ENCODE measurements at places on chromosomes 12 and 14.

- no peak for DNase-seq
These were observed 199.6 kb downstream of the CHST11 start for GRCh38 chr12:104656383-104656782.

GRCh38 chr14:76424359-76424758 lies 48.4 kb downstream of the ESRRB start:
- no peak for DNase-seq

DNA sequence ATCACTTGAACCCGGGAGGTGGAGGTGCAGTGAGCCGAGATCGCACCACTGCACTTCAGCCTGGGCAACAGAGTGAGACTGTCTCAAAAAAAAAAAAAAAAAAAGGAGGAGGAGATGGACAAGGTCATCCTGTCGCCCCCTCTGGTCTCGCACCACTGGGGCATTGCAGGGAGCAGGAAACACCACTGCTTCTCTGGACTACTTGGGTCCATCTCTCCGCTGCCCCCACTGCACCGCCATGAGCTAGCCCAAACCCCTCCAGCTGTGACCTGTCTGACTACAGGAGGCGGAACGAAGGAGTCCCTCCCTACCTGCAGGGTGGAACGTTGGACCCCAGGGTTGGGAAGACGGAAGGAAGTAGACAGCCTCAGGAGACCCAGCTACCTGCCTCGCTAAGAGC lies 18.2 kb upstream of the FAM222A start:
- no peak for DNase-seq

DNA sequence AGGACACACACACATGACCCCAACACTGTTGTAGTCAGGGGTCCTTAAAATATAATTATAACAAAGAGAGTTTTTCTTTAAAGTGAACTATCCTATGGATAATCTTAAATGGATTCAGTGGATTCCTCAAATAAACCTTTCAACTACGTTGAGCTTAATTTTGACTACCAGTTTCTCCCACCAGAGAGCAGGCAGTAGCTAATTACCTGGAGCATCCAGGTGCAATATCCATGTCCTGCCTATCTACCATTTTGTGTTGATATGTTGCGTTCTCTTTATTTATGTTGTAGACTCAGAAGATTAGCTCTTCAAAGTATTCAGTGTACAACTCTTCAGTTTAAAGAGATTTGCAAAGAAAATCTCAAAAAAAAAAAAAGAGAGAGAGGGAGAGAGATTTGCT lies 127.2 kb upstream of the GZMB start:
- no peak for DNase-seq

- DNase-seq = no peak
These were observed 61.2 kb downstream of the NOC4L start for GRCh38 chr12:132205271-132206045.

- no peak for DNase-seq
These were observed 124.9 kb downstream of the ATP23 start for GRCh38 chr12:58066296-58066695.

- DNase-seq = no peak
These were observed 168.1 kb upstream of the PARP11 start for GRCh38 chr12:4041187-4041885.

- DNase-seq = peak; percentile 64
These were observed 756 bp downstream of the TULP3 start for GRCh38 chr12:2891240-2892053.

- no peak for DNase-seq
These were observed 26.8 kb upstream of the NEDD1 start for GRCh38 chr12:96880220-96880619.

- peak; percentile 88 for DNase-seq
These were observed 14.8 kb upstream of the EID3 start for GRCh38 chr12:104288635-104289274.

- DNase-seq = peak; percentile 73
These were observed 155.5 kb downstream of the PRKCH start for GRCh38 chr14:61476754-61477410.

DNA sequence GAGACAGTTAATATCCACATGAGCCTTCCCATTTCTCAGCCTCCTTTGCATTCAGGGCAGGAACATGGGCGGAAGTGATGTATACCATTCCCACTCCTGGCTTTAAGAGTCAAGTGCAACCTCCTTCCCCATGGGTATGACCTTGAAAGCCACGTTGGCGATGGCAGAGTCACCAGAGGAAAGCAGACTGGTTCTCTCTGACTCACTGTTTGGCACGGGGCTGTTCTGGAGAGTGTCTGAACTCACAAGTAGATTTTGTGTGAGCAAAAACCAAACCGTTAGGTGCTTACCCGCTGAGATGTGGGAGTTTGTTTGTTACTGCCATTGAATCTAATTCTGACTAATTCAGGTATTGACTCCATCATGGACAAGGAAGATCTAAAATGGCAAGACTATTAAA lies 36.7 kb upstream of the PZP start:
- peak; percentile 60 for DNase-seq

- no peak for DNase-seq
These were observed 20.0 kb downstream of the RHOJ start for GRCh38 chr14:63224196-63224595.

DNA sequence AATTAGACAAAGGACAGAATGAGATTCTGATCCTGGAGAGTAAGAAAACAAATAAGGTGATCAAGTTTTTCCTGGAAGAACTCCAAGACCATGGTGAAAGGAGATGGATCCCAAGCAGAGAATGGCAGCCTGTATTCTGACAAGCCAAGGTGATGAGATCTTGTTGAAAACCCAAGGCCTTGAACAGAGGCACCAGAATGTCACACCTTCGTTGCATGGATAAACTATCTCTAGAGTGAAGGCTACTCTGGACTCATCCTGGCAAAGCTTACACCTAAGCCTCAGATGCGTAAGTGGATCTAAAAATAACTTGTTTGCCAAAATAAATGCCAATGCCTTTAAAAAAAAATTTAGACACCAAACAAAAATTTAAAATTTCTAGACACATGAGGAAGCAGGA lies 605.9 kb downstream of the ETNK1 start:
- no peak for DNase-seq

DNA sequence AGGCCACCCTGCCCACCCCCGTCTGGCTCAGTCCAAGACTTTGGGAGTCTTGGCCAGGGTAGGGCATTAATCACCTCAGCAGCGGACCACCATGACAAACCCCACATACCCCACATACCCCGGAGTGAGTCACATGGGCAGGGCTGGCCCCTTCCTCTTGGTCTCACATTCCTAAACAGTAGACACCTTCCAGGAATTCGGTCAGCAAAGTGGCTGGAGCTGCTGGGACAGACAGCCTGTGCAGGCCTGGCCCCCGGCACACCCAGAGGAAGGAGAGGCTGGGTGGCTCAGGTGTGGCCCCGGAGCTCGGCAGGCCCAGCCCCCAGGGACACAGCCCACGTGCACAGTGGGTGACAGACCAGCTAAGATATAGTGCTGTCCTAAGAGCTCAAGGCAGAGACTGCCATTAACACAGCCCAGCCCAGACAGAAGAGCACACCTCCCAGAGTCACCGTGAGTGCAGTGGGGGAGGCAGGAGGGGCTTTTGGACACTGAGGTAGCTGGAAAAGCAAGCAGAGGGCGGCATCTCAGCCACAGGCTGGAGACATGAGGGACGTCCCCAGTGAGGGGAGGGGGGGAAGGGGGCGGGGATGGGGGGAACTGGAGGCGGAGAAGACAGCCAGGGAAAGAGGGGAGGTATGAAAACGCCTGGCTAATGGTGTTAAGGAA lies 24.0 kb downstream of the CCDC85C start:
- no peak for DNase-seq

DNA sequence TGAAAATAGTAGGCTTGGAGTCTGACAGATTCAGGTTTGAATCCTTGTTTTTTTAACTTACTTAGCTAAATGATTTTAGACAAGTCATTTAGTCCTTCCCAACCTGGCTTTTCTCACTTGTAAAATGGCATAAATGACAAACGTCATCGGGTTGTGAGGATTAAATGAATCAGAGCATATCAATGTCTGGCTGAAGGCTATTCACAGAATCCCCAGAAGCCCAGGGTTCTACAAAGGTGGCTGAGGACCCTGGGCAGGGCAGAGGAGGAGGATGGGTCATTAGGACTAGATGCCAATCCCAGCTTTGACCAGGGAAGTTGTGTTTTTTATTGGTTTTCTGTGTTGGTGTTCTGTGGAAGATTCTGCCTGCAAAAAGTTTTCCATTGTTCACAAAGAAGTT lies 7.6 kb upstream of the PTPRB start:
- DNase-seq = no peak

DNA sequence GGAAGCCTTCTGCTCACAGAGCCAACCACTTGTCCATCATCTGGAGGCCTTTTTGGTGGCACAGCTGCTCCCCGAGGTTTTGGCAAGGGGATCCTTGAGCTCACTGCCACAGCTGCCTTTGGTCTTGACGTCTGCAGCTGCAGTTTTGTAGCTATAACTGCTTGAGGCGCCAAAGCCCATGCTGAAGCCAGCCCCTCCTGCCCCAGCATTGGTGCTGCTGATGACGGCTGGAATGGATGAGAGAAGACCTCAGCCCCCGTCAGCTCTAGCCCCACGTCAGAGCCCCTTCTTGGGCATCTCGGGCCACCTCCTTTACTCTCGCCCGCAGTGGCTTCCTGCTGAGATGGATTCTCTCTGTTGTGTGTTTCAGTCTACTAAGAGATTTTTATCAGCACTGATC lies 12.3 kb upstream of the KRT74 start:
- DNase-seq = no peak

- DNase-seq = no peak
These were observed 85.9 kb downstream of the PTGER2 start for GRCh38 chr14:52399921-52400595.

DNA sequence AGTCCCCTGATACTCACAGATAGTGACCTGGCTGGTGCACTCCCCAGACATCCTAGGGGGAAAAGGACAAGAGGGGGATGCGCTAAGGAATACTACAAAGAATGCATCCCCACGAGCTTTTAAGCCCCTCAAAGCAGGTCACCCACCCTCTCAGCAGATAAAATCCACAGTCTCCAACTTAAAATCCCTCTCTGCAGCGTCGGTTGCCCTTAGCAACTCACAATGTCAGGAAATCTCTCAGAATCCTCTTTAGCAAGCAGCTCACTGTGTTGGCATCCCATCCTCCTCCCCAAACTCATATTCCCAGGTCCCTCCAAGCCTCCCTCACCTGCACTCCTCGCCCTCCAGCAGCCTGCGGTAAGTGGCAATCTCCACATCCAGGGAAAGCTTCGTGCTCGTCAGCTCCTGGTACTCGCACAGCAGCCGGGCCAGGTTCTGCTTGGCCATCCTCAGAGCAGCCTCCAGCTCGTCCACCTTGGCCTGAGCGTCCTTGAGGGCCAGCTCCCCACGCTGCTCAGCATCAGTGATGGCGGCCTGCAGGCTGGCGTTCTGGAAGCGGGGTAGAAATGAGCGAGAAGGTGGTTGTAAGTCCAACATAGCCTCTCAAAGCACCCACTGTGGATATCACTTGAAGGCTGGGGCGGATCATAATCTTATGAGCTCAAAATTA lies 5.5 kb upstream of the KRT79 start:
- no peak for DNase-seq

DNA sequence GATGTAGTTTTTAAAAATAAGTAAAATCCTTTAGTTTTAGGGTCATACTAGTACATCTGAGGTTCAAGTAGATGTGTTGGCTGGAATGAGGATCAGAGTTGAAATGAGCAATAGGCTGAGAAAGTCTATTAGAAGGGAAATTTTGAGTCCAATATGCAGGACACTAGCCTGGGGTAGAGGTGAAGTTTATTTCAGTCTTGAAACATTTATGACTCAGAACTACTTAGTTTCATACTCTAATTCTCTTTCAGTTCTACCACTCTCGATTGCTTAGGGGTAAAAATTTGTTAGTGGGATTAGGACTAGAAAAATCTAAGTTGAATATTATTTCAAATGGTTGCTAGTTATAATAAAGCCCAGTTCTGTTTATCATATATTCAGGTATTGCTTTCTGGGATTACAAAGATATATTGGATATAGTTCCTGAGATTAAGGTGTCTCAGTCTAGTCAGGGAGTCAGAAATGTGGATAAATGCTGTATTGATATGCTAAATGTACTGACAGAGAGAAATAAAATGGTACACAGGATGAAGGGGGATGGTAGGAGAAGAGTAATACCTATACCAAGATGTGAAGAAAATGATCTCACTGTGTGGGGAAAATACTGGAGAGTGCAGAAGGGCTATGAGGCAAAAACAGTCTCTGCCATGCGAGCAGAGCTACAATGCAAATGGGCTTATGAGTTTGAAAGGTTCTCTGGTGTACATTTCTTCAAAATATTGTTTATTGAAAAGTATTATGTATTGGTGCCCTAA lies 395.8 kb upstream of the FBXO33 start:
- DNase-seq = no peak

DNA sequence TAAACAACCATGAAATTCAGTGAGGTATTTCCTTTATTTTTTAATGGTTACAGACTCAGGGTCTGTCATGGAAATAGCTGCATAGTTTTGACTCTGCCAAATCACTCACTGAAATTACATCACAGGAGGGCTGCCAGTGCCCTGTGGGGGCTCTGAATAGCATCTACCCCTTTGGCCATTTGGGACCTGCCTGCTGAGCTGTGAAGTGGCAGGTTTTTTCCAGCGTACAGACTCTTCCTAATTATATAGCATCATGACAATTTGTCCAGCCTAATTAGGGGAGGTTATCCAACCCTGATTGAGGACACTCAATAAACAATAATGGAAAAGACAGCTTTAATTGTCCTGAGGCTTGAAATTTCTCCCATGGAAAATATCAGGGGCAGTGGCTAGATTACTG lies 1.8 kb upstream of the COCH start:
- DNase-seq = no peak

DNA sequence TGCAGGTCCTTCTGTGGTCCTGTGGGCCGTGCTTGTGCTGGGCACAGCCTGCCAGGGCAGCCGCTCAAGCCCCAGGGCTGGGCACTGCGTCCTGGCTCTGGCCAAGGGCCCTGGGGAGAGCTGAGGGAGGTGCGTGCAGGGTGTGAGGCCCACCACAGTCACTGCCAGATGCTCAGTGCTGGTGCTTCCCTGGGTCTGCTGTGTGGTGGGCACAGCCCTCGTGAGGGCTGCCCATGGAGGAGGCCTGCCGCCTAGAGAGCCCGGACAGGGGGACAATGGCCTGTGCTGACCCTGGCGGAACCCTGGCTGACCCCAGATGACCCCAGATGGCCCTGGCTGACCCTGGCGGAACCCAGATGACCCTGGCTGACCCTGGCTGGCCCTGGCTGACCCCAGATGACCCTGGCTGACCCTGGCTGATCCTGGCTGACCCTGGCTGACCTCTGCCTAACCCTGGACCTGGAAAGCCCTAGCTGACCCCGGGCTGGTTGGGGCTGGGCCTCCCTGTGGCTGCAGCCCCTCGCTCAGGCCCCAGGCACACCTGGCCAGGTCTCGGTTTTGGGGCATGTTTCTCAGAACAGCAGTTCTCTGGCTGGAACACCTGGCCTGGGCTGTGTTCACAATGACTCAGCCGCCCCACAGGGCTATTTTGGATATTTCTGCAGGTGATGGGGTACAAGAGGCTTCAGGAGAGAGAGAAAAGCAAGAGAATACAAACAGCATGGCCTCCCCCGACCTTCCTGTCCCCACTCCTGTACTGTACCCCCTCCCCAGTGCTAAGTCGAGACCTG lies 55.4 kb downstream of the TMEM121 start:
- DNase-seq = no peak

GRCh38 chr14:28773861-28774691 lies 7.5 kb downstream of the FOXG1 start:
- peak; percentile 47 for DNase-seq

Measured in globus pallidus (tissue), 1 donor.